ENCODE measurements at places on chromosomes 7 and 10.
A peak's percentile ranks its signal among the peaks of the same experiment; 100 is the strongest.

- no peak for DNase-seq
Measured at GRCh38 chr10:58894929-58895328, 281.5 kb upstream of the PHYHIPL start.

GRCh38 chr10:83765731-83766130, 373.6 kb upstream of the GHITM start:
- peak; percentile 70 for DNase-seq

- peak; percentile 52 for DNase-seq
Measured at GRCh38 chr7:130242198-130243014, 24.3 kb upstream of the CPA2 start.

DNA sequence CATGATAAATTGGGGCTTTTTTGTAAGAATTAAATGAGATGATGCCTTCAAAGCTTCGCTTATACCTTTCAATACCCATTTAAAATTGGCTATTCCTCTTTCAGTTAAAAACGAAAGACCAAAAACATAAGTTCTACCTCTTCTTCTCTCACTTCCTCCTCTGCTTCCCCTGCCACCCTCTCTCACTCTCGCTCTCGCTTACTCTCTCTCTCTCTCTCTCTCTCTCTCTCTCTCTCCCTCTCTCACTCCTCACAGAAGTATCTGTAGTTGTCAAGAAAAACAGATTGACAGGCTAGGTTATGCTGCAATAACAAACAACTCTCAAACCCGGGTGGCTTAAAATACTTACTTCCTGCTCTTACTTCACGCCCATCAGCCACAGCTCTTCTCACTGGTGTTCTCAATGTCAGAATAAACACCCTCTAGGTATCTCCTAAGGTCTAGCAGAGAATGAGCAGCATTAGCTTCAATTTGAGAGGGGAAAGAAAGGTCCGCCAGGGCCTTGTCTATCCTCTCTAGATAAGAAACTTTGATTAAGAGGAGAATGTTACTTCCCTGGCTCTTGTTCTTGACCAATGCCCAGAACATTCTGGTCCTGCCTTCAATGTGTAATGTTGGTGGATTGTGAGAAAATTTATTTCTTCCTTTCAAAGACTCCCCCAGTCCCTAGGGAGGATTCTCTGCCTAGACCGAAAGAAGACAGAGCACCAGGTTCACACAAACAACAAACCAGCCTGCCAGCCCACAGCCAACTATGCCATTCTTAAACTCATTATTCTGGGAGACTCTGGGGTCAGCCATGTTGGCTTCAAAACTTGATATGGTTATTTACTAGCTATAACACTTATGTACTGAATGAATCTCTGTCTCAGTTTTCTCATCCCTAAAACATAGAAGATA, 1028.7 kb downstream of the XPNPEP1 start:
- no peak for DNase-seq

GRCh38 chr10:132137111-132138072, 49.4 kb upstream of the DPYSL4 start:
- DNase-seq = no peak

DNA sequence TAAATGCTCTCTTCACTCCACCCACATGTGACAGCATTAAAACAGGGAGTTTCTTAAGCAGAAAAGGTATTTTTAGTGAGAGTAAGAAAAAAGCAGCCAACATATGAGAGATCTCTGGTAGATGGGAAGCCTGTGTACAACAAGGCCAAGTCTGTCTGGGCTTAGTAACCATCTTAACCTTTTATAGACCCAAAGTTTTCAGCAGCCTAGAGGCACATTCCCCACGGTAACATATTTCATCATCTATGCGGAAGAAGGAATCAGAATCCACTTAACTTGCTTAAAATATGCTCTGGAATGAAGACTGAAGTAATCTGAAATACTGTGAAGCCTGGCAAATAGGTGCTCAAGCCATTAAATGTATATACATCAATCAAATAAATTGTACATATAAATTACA, 127.8 kb downstream of the RAPGEF5 start:
- no peak for DNase-seq

- DNase-seq = no peak
Measured at GRCh38 chr10:131567279-131568162, 256.0 kb upstream of the TCERG1L start.

DNA sequence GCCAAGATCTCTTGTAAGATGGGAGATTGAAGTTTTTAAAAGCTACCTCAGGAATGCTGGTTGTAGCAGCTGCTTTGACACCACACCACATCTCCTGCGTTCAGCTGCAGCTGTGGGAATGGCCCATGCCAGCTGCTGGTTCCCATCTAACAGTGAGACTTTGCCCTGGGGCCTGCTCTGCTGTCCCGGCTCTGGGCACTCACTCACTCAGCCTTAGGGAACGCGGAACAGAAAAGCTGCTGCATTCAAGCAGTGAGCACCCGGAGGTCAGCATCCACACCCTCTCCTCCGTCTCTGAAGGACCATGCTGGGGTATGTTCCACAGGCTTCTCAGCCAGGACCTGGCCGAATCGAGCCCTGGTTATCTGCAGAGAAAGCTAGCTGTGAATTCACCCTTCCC, 197.1 kb upstream of the CXCL12 start:
- no peak for DNase-seq

GRCh38 chr7:100866729-100867039, 503 bp upstream of the TRIP6 start:
- DNase-seq = no peak

GRCh38 chr7:128084896-128085608, 53.8 kb upstream of the LRRC4 start:
- DNase-seq = no peak

Data from HAP-1 (cell line).